ENCODE measurements at places on chromosomes 6 and 20. TPM values are rescaled to one million over a fixed set of nuclear protein-coding genes. Genes with fewer than 3 reads are reported as not detected.

HS3ST5 gene
- not detected for total RNA-seq

HSPA1L gene
- total RNA-seq = 0.80 TPM

GPSM3 gene
- total RNA-seq = 2.2 TPM

FAM184A gene
- total RNA-seq = 4.8 TPM

MYBL2 gene
- 48.8 TPM for total RNA-seq

ADGRF5 gene
- total RNA-seq = 0.11 TPM

KIF25 gene
- total RNA-seq = not detected

MDFI gene
- 53.7 TPM for total RNA-seq

LRRN4 gene
- 0.15 TPM for total RNA-seq

DNA sequence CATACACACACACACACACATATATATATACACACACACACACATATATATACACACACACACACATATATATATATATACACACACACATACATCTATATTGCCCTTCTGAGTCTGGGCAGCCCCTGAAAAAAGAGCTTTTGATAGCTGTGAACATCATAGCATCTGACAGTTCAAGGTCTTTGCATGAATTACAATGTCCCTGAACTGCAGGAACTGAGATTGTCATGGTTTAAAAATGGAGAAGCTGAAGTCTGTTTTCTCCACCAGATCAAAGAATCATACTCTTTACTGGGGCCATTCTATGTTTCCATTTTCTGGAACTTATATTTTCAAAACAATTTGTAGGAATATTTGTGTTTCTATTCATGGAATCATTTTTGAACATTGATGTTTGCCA is 189.8 kb downstream of the ZDHHC14 start:
- no peak for DNase-seq

- peak; percentile 40 for DNase-seq
Measured at GRCh38 chr6:12327391-12327790, 37.2 kb downstream of the EDN1 start.

DNA sequence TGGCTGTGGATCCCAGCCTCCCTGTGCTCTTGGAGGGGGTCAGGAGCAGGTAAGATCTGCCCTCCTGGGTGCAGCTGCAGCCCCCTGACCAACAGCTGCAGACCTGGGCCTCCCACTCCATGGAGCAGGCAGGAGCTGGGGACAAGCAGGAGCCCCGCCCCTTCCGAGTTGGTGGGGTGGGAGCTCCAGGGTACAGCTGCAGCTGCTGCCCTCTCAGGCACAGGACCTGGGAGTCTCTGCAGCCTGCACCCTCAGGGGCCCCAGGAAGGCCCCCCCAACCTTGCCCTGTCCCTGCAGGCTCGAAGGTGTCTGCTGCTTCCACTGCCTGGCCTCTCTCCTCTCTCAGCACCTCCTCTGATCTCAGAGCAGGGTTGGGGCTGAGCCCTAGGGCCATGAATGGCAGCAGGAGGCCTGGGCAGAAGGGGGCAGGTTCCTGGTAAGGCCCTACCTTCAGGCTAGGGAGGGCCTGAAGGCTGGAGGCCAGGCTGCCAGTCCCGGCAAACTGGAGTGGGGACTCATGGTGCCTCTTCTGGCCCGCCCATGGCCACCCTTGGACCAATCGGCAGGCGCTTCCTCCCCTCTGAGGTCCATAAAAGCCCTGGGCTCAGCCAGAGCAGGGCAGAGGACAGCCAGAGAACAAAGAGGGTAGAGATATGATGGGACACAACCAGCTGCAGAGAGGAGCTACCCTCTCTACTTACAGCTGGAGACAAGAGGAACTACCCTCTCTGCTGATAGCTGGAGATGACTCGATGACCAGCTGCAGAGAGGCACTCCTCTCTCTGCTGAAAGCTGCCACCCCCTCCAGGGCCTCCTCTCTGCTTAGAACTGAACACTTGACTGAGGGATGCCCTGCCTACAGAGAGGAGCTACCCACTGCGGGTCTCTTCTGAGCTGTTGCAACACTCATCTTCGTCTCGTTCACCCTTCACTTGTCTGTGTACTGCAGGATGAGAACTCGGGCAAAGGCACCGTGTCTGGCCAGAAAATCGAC is 7.8 kb upstream of the PACSIN1 start:
- DNase-seq = no peak

- DNase-seq = no peak
Measured at GRCh38 chr20:57787151-57787989, 77.6 kb upstream of the PMEPA1 start.

- no peak for DNase-seq
Measured at GRCh38 chr20:24837781-24838450, 111.2 kb upstream of the CST7 start.

DNA sequence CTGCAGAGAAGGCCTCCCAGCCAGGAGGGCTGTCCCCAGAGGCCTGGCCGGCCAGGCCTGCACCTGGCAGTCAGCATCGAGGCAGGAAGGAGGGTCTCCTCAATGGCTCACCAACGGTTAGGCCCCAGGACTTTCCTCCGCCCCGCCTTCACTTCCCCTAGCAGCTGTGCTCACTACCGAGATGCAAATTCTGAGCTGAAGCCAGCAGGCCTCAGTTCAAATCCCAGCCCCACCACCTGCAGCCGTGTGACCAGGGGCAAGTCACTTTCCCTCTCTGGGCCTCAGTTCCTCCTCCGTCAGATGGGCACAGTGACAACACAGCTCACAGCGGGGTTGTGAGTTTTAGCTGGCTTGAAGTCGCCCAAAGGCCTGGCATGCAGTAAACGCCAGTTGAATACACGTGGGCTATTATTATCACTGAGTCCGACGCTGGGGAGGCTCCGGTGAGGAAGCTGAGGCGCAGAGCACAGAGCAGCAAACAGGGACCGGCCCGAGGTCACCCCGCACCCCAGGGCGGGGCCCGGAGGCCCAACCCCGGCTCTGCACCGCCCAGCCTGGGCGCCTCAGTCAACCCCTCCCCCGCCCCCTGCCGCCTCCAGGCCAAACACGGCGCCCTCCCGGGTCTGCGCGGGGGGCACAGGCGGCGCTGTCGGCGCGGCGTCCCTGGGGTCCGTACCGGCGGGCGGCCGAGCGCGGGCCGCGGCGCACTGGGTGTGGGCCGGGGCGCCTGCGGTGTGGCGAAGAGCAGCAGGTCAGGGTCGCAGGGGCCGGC is 671 bp downstream of the E2F1 start:
- peak; percentile 47 for DNase-seq

GRCh38 chr6:84791233-84791632 is 26.8 kb upstream of the TBX18 start:
- DNase-seq = peak; percentile 76

- DNase-seq = no peak
Measured at GRCh38 chr20:3040086-3040485, 3.3 kb upstream of the GNRH2 start.

- no peak for DNase-seq
Measured at GRCh38 chr6:63563235-63563634, 9.0 kb upstream of the LOC128125822 start.

DNA sequence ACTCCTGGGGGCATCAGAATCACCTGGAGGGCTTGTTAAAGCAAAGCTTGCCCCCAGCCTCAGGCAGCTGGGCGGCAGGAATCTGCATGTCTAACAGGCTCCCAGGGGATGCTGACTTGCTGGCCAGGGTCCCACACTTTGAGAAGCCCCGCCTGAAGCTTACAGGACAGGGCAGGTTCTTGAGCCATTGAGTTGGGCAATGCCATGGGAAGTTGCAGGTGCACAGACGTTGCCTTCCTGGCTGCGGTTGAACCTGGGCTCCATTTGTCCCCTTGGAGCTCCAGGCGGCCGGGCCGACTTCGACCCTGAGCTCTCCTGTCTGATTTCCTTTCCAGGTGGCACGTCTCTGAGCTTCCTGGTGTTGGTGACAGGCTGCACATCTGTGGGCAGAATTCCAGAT is 46.8 kb downstream of the SYNJ2 start:
- no peak for DNase-seq

DNA sequence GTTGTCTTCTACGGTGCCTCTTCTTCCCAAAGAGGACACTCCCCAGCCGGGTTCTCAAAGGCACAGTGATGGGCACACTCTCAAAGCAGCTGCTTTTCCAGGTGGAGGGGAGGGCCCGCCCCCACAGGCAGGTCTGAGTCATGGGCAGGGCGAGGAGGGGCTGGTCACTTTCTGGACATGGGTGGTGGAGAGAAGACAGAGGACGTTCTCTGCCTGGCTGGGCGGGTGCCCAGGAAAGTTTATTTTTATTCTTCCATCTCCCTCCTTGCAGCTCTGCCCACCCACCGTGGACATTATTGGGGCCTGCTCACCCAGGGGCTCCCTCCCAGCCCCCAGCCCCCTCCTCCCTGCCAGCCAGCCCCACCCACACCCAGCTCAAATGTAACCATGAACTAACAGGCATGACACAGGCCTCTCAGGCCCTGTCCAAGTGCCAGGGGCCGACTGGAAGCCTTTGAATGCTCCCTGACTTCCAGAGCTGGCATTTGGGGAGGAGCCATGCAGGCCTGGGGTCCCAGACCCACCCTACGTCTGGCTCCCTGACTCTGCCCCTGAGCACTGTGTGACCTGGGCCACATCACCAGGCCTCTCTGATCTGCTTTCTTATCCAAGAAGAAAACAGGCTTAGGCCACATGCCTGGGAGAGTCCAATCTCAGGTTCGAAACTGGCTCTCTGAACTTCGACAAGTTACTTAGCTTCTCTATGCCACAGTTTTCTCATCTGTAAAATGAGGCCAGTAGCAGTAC is 8.0 kb downstream of the TGM2 start:
- peak; percentile 38 for DNase-seq
